ENCODE measurements at places on chromosomes 7 and 10.

GRCh38 chr7:132076301-132077035, 499.8 kb downstream of the PLXNA4 start:
- no peak for DNase-seq

DNA sequence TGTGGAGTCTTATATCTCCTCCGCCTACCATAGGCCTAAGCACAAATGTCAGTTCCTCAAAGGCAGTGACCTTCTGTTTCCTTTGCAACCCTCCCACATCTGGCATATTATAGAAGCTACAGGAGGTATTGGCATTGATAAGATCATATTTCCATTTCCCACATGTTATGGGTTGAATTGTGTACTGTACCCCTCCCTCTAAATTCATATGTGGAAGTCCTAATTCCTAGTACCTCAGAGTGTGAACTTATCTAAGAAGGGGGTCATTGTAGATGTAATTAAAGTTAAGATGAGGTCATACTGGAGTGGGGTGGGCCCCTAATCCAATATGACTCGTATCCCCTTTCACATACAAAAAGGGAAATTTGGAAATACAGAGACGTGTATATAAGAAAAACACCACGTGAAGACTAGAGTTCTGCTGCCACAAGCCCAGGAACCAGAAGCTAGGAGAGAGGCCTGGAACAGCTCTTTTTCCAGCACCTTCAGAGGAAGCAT, 6.1 kb upstream of the LAMB4 start:
- DNase-seq = no peak

DNA sequence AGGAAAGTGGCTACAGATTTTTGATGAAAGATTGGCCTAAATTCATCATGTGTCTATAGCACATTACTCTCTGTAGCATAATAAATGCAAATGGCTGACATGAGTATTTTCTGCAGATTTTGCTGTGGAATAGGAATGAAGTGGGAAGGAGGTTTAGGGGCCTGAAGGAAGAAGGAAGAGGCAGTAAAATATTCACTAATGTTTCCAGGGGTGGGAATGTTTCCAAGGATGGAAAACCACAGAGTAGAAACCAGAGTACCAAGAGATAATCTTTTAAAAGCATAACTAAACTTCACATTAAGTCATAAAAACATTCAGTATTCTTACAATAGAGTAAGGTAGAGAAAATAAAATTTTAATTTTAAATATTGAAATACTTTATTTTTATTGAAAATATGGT, 267.8 kb downstream of the BICC1 start:
- DNase-seq = no peak

DNA sequence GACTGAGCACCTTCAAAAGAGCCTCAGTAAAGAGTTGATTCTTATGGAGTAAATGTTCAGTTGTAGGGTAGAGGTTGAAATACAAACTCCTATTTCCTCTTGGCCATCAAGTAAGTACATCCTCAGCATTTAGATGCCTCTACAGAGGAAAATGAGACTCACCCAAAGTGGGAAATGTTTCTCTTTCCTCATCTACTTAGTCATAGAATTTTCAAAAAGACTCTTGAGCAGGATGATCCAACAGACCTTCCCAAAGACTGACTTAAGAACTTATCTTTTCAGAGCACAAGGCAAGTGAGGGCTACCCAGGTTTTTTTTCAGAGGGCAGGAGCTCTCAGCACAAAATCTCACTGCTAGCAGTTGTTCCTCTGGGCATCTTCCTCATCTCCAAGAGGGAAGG, 449.1 kb downstream of the KCNMA1 start:
- DNase-seq = no peak

DNA sequence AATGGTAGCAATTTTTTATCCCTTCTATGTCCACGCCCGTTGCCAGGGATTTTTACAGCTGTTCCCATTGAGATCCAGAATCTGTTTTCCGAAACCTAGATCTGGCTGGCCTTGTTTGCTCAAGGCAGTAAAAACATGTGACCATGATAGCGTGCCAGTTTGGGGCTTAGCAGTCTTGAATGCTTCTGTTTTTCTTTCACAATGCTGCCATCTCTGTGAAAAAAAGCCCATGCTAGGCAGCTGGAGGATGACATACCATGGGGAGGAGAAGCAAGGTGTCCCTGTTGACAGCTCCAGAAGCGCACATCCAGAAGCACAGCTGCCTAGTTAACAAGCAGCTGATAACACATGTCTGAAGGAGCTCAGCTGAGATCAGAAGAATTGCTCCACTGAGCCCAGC, 2.2 kb upstream of the ZNF92 start:
- no peak for DNase-seq

DNA sequence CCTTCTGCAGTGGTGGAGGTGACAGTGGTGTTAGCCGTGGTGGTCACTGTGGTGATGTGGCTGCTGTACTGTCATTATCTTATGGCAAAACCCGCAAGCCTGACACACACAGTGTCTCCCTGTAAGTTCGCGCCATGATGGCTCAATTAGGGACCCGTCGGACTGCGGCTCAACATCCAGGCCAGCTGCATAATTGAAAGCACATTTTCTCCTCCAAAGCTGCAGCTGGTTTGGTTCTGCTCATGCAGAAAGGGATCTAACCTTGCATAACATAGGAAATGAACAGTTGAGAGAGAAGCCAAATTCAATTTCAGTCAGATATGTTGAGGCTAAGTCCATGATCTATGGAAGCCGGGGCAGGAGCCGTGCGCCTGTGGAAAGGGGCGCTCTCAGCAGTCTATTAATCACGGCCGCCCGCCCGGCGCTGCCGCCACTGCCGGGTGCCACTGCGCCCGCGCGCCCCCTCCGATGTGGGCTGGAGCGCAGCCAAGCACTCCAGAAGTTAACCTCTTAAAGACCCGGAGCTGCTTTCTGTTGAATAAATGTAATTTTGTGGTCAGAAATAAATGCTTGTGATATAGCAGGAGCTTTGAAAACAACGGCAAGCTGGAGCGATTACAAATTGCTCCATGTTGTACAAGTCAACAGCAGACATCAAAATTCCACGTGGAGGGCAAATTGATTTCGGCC, 227.7 kb downstream of the CUX1 start:
- peak; percentile 68 for DNase-seq

- peak; percentile 31 for DNase-seq
These were observed 288.3 kb downstream of the CAMK1D start for GRCh38 chr10:12637649-12638048.

GRCh38 chr7:5614600-5614999, 166.9 kb downstream of the RNF216 start:
- no peak for DNase-seq

DNA sequence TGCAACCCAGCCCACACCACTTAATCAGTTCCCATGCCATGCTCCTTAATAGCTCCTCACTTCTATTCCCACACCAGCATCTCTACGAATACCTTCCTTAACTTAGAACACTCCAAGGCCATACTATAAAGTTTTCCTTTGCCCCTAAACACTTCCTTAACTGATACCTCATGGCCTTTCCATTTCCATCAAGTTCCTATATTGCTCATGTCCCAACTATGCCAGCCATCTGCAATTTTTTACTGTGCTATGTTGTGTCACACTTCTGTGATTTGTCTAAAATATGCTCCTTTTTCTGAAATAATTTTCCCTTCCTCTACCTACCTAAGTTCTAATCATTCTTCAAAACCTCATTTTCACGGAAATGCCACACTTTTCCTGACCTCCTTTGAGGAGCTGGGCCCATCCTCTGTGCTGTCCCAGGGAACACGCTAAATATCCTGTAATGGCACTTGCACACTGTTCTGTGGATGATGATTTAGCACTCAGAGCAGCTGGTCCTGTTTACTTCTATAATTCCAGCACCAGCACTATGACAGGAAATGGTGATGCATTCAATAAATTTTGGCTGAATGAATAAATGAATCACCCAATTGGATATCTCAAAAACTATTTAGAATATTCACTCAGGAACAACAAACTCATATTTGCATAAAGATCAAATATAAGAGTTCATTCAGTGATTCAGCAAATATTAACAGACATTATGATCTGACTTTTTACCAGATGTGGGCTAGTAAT, 266.5 kb upstream of the HGF start:
- DNase-seq = no peak

GRCh38 chr7:83150310-83150709, 12.4 kb downstream of the PCLO start:
- DNase-seq = no peak

DNA sequence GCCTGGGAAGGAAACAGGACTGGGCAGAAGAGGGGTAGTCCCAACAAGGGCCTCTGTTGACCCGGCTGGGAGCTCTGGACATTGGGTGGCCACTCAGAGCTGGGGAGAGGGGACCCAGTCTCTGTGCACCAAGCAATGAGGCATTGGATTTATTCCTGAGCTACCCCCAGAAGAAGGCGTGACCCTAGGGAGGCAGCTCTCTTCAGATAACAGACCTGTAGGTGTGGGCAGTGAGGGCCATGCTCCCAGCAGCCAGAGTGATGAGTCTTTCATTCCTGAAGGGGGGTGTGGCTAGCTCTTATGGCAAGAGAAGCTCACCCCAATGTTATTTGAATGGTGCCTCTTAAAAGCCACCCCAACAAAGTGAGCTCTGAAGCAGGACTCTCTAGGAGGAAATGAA, 20.4 kb downstream of the TEX36 start:
- DNase-seq = no peak

DNA sequence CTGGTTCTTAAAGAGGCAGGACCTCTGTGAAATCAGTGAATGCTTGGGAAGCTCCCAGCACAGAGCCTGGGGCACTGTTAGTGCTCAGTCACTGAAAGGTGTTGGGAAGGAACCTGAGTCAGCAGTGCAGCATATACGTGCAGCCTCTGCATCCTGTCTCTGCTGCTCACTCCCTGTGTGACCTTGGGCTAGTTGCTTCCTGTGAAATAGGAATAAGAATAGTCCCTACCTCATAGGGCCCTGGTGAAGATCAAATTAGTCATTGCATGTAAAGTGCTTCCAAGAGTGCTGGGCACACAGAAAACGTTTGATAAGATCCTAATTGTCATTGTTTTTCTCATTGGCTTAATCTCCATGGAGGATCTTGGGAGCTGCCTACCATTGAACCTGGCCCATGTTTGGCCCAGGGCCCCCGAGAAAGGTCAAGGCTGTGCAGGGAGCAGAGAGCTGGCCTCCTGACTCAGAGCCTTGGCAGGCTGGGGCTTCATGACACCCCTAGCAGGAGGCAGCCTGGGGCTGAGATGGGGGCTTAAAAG, 73.3 kb upstream of the COL13A1 start:
- DNase-seq = no peak

GRCh38 chr10:126972635-126973414, 67.6 kb downstream of the DOCK1 start:
- no peak for DNase-seq

GRCh38 chr7:124698964-124699363, 66.6 kb downstream of the GPR37 start:
- DNase-seq = no peak

GRCh38 chr10:101304316-101304715, 49.6 kb upstream of the BTRC start:
- no peak for DNase-seq

DNA sequence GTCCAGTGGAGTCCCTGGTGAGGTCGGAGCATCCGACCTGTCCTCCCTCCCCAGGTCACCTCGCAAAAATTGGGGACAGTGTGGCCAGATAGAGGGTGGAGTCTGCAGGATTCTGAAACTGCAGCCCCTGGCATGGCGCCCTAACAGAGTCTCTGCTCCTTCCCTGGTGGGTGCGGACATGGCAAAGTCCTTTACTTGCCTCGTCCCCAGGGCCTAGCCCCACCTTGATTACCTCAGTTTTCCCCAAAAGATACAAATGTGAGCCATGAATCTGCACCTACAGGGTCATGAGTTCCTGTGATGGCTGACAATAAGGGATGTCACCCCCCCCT, 47.7 kb downstream of the NPVF start:
- DNase-seq = no peak

DNA sequence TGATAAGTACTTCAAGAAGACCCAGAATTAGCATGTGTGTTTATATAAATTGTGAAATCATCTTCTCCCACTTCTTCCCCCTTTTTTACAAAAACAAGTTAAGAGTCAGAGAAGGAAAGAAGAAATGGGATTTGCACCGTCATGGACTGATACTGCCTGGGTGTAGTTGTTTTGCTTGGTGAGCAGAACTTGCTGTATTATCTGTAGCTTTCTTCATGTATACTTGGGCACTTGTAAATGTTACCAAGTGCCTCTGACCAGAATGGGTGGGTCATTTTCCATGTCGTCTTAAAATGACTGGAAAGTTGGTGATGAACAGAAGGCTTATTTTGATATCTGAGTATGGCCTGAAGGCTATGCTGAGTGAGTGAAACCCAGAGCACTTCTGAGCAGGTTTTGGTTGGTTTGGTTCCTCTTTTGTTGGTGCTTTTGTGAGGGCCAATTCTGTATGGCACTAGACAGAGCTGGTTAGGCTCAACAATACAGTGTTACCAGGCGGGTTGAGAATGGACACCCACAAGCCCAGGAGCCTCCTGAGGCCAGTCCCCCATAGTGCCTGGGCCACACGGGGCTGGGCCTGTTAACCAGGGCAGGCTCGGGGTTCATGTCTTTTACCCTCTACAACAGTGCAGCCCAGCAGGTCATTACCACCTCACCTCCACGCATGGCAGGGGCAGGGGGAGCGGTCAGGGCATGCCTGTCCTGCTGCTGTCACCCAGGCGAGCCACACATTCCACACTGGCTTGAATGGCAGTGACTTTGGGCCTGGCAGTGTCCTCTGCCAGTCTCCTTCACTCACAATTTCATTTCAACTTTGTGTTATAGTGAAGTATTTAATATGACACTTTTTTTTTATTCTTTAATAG, 115.1 kb downstream of the CCNY start:
- no peak for DNase-seq

- DNase-seq = peak; percentile 52
These were observed 54.1 kb upstream of the NXPH1 start for GRCh38 chr7:8379264-8379663.

GRCh38 chr7:45036317-45036716, 36.3 kb downstream of the CCM2 start:
- DNase-seq = no peak

DNA sequence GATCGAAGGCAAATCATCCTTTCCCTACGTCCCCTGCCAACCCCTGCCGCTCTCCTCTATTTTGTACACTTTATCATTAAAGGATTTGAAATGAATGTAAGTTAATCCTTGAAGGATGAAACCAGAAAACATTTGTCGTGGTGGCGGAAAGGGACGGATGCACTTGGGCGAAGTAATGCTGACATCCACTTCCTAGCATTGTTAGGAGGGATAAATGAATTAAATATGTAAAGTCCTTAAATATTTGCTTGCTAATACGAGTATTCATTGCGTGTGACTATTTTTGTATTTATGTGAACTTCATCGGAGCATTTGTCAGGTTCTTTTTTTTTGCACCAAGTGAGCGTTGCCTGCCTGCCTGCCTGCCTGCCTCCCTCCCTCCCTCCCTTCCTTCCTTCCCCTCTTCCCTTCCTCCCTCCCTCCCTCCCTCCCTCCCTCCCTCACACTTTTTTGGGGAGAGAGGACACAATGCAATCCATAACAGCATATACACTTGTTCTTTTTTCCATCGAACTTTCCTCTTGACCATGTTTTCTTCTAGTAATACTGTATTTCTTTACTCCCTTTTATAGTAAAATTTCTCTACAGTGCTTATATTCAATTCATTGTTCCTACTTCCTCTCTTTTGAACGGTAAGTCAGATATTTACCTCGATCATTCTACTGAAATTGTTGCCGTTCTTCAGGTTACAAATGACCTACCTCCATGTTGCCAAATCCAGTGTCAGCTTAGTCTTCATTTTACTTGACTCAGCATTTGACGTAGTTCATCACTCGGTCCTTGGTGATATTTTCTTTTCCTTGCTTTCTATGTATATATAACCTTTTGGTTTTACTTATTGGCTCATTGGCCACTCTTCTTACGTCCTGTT, 831 bp downstream of the CCDC7 start:
- DNase-seq = peak; percentile 0
